CD4-positive, alpha-beta T cell (primary cell): ENCODE measurements at places on chromosomes 11 and 22. TPM values are rescaled to one million over a fixed set of nuclear protein-coding genes. Genes with fewer than 3 reads are reported as not detected.
A peak's percentile ranks its signal among the peaks of the same experiment; 100 is the strongest.

Gene TUBGCP6
- total RNA-seq, result 126 TPM

DNA sequence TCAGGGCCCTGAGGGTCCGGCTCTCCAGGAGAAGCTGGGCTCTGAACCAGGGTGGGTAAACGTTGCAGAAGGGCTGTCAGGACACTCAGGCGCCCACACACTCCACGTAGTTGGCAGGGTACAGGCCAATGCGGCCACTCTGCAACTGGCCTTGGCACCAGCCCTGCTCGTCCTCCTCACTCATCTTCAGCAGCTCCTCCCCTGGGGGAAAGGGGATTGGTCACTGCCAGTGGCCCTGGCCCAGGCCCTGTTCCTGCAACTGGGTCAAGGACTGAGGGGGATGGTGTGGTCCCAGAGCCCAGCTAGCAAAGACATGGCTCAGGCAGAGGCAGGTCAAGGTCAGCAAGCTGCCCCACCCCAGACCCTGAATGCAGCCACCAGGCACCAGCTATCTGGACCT, 1.2 kb upstream of the ARFGAP2 start:
- peak overlapping the region; percentile 81 for H3K4me3 ChIP-seq
- DNase-seq, result no peak
- H3K36me3 ChIP-seq, result peaks cover 22% of the 10 kb centered on the region

DNA sequence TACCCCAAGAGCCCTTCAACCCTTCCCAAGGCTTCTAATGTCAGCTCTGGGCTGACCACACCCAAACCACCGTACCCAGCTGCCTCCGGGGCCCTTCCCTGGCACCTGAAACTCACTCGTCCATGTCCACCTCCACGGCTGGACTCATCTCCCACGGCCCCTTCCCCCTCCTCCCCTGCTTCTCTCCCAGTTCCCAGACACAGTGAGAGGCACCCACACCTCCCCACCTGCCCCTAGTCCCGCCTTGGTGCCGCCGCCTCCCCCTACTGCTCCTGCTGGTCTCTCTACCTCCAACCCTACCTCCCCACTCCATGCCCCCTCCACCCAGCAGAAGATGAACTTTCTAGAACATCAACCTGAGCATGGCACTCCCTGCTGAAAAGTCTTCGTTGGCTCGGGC, 39.5 kb downstream of the ELFN2 start:
- no peak for DNase-seq
- no peaks in the 10 kb centered on the region for H3K36me3 ChIP-seq
- no peak overlapping the region for H3K27ac ChIP-seq
- H3K4me1 ChIP-seq, result no peaks in the 10 kb centered on the region

GRCh38 chr11:71433648-71434450, 14.3 kb downstream of the DHCR7 start:
- no peak for DNase-seq
- no peaks in the 10 kb centered on the region for H3K27me3 ChIP-seq
- H3K36me3 ChIP-seq, result peaks cover 10% of the 10 kb centered on the region
- no peaks in the 10 kb centered on the region for H3K4me1 ChIP-seq

DNA sequence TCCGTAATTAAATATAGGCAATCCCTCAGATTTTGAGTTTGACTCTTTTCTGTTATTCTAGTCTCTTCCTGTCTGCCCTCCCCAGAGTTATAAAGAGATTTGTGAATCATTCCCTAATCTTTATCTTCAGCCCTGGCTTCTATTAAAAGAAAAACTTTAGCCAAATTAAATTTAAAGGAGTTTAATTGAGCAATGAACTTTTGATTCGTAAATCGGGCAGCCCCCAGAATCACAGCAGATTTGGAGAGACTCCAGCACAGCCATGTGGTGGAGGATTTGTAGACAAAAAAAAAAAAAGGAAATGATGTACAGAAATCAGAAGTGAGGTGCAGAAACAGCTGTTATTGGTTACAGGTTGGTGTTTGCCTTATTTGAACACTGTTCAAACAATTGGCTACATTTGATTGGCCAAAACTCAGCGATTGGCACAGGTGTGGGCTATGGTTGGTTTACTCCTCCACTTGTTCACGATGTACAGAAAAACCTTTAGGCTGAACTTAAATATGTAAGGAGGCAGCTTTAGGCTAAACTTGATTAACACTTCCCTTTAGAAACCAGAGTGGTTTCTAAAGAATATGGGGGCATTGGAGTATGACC, 2.3 kb upstream of the ALKBH8 start:
- H3K36me3 ChIP-seq, result no peaks in the 10 kb centered on the region
- peaks cover 16% of the 10 kb centered on the region for H3K4me1 ChIP-seq
- H3K27ac ChIP-seq, result no peak overlapping the region
- H3K4me3 ChIP-seq, result no peak overlapping the region
- no peak for DNase-seq

GRCh38 chr11:45410391-45411227, 124.5 kb upstream of the SYT13 start:
- no peak for DNase-seq
- H3K36me3 ChIP-seq, result no peaks in the 10 kb centered on the region
- peaks cover 17% of the 10 kb centered on the region for H3K27me3 ChIP-seq

DNA sequence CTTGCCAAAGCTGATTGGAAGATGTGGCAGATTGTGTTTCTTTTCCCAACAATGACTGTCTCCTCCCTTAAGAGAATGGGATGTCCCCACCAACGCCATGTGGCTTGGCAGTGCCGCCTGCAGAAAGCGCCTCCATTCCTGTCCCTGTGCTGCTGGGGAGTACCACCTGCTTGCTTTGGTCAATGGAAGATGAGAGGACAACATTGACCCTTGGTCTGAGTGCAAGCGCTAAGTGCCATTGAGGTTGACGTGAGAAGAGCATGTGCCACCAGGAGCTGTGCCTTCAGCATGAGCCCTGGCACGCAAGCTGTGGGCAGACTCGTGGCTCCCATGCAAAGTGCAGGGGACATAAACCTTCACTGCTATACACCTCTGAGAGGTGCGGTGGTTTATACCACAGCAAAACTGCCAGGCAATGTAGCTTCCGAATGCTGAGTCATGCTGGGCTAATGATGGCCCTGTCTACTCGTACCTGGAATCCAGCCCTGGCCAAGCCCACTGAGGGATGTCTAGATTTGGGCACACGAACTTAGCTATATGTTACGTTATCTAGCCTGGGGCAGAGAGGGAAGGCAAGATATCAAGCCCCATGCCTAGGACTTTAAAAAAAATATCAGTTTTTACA, 41.9 kb downstream of the MYEOV start:
- no peaks in the 10 kb centered on the region for H3K36me3 ChIP-seq
- no peak for DNase-seq
- peaks cover 35% of the 10 kb centered on the region for H3K4me1 ChIP-seq

DNA sequence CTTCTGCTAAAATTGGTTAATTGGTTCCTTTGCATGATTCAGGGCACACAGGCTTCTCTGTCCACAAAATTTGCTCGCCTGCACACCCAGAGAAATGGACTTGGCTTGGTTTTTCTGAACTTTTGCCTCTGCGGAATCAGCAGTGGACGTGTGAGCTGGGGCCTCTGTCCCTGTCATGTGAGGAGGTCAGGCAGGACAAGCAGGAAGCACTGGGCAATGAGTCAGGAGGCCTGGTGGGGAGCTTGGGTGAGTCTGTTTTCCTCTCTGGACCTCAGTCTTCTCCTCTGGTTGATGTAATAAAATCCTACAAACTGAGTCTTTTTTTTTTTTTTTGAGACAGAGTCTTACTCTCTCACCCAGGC, 10.4 kb upstream of the CELSR1 start:
- no peak overlapping the region for H3K4me3 ChIP-seq
- DNase-seq, result no peak
- H3K27ac ChIP-seq, result no peak overlapping the region

DNA sequence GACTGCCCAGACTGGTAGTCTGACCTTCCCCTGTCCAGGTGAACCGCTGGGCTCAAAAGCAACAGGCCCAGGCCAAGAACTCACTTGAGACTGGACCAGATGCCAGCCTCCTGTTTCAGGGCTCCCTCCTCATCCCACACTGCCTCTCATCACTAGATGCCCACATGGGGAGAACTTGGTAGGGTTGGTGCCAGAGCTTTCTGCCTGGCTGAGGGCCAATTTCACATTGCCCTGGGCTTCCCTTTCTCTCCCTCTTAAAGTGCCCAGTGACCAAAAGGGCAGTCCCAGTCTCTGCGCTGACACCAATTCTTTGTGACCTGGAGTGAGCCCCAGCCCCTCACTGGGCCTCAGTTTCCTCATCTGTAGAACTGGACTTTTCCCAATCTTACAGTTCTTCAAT, 41.7 kb downstream of the C11orf58 start:
- DNase-seq, result no peak
- no peak overlapping the region for H3K4me3 ChIP-seq
- no peaks in the 10 kb centered on the region for H3K36me3 ChIP-seq
- H3K4me1 ChIP-seq, result no peaks in the 10 kb centered on the region
